A549 treated with Hydrocortisone at 1 μM for 4 hours (cell line): ENCODE measurements at places on chromosomes 12 and 14. TPM values are rescaled to one million over a fixed set of nuclear protein-coding genes. Genes with fewer than 3 reads are reported as not detected.

The DPPA3 gene
- not detected in 5 replicates for total RNA-seq

The RNF31 gene
- total RNA-seq: 23.2 to 36.4 TPM (median 28.7 TPM) in 5 replicates

The CLEC9A gene
- not detected in 5 replicates for total RNA-seq

The GPHN gene
- 10.2 to 15.4 TPM (median 12.2 TPM) in 5 replicates for total RNA-seq

The CD163L1 gene
- total RNA-seq: 0.13 to 0.70 TPM (median 0.32 TPM) in 5 replicates

The BMAL2 gene
- total RNA-seq: 12.0 to 22.1 TPM (median 15.2 TPM) in 5 replicates

The GPR132 gene
- total RNA-seq: 0.49 to 0.64 TPM (median 0.51 TPM) in 5 replicates

The KRT85 gene
- 0.05 TPM in 1 of 5 replicates, not detected in the others for total RNA-seq

The ZNF891 gene
- total RNA-seq: 0.16 to 0.46 TPM (median 0.37 TPM) in 5 replicates

The GPR135 gene
- total RNA-seq: 0.70 to 1.1 TPM (median 0.87 TPM) in 5 replicates

The LIN7A gene
- 0.21 to 0.62 TPM (median 0.47 TPM) in 5 replicates for total RNA-seq

The OR4E2 gene
- not detected in 5 replicates for total RNA-seq

The CFAP54 gene
- 0.54 to 1.3 TPM (median 1.1 TPM) in 5 replicates for total RNA-seq

The PTCSC3 gene
- not detected in 5 replicates for total RNA-seq

The GON7 gene
- 14.1 to 16.7 TPM (median 14.7 TPM) in 5 replicates for total RNA-seq

The CCDC60 gene
- not detected in 5 replicates for total RNA-seq

The MYF5 gene
- not detected in 5 replicates for total RNA-seq

The MYBPC1 gene
- not detected in 5 replicates for total RNA-seq

The NINJ2 gene
- 0.43 to 0.69 TPM (median 0.60 TPM) in 5 replicates for total RNA-seq

The RNASE7 gene
- total RNA-seq: 0.07 TPM in 1 of 5 replicates, not detected in the others

The GALNT16 gene
- total RNA-seq: 2.2 to 4.1 TPM (median 3.3 TPM) in 5 replicates

The KRT75 gene
- total RNA-seq: 0.07 to 0.18 TPM (median 0.09 TPM) in 5 replicates

The AMHR2 gene
- total RNA-seq: 0.56 to 1.1 TPM (median 0.88 TPM) in 5 replicates

The CACNA2D4 gene
- not detected in 5 replicates for total RNA-seq

The GLIPR1L1 gene
- not detected in 5 replicates for total RNA-seq

The TAC3 gene
- total RNA-seq: 0.15 to 0.18 TPM in 2 of 5 replicates, not detected in the others

The RPGRIP1 gene
- total RNA-seq: 0.09 to 0.25 TPM (median 0.17 TPM) in 5 replicates
